NCI-H460 (cell line): ENCODE measurements at places on chromosomes 12 and 14.

DNA sequence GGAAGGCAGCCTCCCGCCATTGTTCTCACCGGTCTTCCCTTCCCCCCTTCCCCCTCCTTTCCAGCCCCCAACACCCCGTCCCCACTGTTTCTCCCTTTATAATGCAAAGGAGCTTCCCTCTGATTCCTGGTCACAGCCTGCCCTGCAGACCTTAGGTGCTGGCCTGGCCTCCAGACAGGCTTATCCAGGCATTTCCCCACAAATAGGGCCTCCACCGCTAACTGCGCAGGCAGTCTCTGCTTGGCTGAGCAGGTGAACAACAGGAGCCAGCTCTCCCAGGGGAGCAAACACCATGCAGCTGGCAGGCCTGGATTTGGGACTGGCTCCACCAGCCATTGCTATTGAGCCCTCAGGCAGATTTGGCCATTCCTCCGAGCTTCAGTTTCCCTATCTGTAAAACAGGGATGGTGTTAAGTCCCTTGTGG lies 46.0 kb downstream of the SMIM41 start:
- DNase-seq, result no peak

GRCh38 chr12:100043631-100044030 lies 58.9 kb upstream of the ANKS1B start:
- no peak for DNase-seq

DNA sequence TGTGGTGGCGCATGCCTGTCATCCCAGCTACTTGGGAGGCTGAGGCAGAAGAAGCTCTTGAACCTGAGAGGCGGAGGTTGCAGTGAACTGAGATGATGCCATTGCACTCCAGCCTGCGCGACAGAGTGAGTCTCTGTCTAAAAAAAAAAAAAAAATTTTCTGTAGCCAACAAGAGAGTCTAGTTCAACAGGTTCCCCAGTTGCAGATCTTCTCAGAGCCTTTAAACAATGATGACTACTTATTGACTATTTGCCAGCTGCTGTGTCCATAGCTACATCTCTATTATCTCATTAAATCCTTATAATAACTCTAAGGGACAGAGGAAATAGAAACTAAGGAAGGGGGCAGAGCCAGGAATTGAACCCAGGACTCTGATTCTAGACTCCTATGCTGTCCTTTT lies 15.2 kb upstream of the MYL2 start:
- no peak for DNase-seq

GRCh38 chr12:121581686-121582429 lies 1.0 kb upstream of the KDM2B start:
- no peak for DNase-seq

- no peak for DNase-seq
Observed at GRCh38 chr12:86621957-86622356, 365.8 kb upstream of the MGAT4C start.

DNA sequence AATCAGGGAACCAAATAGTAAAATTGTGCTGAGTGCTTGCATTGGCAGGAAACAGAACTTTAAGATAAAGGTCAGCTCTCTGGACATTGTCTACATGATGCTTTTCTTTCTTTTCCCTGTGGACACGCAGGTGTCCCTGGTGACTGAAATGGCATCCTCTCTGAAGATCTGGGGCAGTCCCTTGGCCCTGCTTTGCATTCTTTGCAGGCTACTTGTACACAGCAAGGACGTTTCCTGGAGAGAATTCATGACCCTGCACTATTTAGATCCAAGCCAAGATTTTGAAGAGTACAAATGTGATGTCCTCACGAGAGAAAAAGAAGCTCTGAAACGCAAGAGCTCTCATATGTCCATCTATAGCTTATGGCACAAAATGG lies 11.3 kb upstream of the EDDM3A start:
- no peak for DNase-seq

- no peak for DNase-seq
Observed at GRCh38 chr12:94271351-94271750, 123.0 kb downstream of the PLXNC1 start.

DNA sequence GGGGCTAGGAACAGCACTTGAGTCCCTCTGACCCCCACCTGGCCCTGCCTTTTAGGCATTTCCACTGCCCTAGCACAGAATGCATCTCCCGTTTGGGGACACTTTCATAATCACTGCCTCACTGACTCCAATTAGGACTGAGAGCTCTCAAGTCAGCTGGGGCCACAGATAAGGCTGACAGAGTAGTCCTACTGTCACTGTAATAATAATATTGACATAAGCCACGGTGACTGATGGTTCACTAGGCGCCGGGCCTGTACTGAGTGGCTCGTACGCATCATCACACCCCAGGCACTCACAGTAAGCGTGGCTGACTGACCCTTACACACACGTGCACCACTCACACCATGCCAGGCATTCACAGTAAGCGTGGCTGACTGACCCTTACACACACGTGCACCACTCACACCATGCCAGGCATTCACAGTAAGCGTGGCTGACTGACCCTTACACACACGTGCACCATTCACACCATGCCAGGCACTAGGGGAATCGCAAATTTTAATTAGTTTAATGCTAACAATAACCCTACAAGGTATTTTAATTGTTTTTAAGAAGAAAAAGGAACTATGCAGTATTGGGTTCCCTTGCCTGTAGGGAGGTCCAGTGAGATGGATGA lies 87.7 kb downstream of the CHGA start:
- DNase-seq, result no peak

- DNase-seq, result no peak
Observed at GRCh38 chr12:57554897-57555296, 5.1 kb downstream of the KIF5A start.

DNA sequence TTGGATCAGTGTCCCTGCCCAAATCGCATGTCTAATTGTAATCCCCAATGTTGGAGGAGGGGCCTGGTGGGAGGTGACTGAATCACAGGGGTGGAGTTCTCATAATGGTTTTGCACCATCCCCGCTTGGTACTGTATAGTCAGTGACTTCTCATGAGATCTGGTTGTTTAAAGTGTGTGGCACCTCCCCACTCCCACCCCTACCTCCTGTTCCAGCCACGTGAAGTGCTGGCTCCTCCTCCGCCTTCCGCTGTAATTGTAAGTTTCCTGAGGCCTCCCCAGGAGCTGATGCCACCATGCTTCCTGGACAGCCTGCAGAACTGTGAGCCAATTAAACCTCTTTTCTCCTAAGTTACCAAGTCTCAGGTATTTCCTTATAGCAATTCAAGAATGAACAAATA lies 67.2 kb downstream of the FERMT2 start:
- no peak for DNase-seq

- no peak for DNase-seq
Observed at GRCh38 chr12:64652346-64652745, 42.1 kb downstream of the RASSF3 start.

DNA sequence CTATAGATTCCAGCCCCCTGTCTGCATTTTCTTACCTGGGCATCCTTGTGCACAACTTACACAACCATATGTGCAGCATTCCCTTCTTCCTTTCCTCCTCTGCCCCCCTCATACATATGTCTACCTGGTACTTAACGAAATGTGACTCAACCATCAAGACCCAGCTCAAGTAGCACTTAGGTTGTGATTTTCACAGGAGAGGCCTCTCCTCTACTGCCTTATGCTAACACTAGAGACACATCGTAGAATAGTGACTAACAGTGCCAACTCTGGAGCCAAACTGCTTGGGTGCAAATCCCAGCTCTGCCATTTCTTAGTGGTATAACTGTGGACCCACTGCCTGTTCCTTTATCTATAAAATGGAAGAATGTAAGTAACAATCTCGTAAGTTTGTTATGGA lies 24.1 kb upstream of the PLEKHA5 start:
- DNase-seq, result no peak

DNA sequence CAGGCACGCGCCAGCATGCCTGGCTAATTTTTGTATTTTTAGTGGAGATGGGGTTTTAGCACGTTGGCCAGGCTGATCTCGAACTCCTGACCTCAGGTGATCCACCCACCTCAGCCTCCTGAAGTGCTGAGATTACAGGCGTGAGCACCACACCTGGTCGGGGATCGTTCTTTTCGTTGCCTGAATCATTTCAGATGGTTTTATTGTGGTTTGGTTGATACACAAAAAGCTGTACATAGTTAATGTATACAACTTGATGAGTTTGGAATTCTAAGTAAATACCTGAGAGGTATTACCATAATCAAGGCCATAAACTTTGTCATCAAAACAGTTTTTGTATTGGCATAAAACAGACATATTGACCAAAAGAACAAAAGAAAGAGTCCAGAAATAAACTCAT lies 63.3 kb downstream of the RIC8B start:
- DNase-seq, result no peak

- no peak for DNase-seq
Observed at GRCh38 chr12:85147331-85147730, 111.2 kb downstream of the LRRIQ1 start.

DNA sequence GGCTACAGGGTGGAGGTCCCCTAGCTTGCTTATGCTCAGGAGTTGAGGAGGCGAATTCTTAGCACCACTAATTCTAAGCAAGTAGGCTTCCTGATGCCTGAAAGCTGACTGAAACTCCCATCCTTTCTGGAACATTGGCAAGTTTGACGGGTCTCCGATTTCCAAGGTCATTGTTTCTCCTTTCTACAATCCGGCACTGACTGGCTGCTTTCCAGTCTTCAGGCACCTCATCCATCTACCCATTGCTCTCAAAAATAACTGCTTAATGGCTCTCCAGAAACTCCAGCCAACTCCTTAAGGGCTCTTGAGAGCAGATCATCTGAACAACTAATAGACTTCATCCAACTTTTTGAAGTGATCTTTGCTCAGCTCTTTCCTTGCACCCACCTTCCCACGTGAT lies 13.3 kb downstream of the REM2 start:
- DNase-seq, result no peak

GRCh38 chr12:90010089-90010488 lies 301.5 kb upstream of the ATP2B1 start:
- no peak for DNase-seq

GRCh38 chr12:83985084-83985483 lies 927.5 kb downstream of the SLC6A15 start:
- no peak for DNase-seq

DNA sequence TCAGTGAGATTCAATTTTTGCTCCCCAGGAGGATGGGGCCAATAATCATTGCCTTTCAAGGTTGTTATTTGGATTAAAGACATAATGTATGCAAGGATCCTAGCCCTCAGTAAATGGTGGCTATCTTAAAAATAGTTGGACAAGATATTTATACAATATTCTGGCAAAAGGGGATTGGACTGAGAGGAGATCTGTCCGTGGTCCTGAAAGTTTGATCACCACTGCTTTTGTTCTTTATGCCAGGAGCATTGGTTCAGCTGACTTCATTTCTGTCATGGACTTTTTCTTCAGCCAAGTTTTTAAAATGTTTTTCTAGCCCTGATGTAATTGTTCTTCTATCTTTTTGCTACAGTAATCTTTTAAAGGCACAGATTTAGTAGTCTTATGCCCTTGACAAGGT lies 70.2 kb upstream of the TCL1A start:
- peak; percentile 29 for DNase-seq

DNA sequence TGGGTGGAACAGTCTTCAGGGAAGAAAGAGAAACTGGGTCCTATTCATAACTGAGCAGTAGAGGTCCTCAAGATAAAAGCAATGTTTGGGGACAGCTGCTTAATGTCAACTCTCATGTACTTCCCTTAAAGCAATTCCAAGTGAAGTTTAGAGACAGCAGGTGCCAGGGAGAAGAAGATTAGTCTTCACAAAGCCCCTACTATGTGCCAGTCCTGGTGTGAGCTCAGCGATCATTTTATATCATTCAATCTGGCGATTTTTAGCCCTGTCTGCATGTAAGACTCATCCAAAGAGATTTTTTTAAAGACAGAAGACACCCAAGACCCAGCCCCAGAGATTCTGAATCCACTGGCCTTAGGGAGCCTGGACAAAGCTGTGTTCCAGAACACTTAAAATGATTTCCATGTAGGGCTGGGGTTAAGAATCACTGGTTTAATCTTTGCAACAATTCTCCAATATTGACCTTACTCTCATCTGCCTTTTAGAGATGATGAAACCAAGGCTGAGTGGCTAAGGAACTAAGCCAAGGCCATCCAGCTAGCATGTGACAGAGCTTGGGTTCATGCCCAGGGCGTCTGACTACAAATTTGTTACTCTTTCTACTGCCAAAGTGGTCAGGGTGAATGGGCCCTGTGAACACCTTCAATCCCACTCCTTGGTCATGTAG lies 404.5 kb upstream of the TBX3 start:
- DNase-seq, result no peak

DNA sequence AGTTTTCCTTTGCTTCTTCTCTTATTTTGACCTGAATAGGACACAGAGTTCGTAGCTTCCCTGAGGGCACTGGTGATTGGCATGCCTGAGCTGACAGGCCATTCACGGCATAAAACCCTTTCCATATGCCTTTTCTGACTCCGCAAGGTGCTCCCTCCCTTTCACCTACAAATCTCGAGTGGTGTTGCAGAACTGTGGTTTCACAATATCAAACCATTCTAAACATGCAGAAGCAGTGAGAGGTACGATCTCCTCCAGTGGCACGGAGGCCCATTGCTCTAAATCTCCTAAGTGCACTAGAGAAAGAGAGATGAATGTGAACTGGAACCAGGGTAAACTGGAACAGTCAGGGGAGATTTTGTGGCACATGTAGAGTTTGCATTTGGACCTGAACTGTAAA lies 23.9 kb downstream of the CLSTN3 start:
- DNase-seq, result no peak

DNA sequence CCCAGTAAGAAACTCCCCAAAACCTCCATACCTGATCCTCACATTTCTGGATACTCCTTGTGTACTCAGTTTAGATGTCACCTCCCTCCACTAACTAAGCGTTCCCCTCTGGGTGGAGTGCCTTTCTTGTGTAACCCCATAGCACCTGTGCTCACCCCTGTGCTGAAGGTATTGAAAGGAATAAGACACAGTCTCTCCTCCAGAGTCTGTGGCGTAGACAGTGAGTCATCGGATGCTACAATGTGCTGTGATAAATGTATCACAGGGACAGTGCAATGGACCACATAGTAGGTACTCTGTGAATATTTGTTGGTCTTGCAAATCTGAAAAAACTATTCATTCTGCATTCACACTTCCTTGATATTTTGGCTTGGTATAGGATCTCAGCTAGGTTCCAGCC lies 30.8 kb downstream of the TSPAN9 start:
- no peak for DNase-seq

DNA sequence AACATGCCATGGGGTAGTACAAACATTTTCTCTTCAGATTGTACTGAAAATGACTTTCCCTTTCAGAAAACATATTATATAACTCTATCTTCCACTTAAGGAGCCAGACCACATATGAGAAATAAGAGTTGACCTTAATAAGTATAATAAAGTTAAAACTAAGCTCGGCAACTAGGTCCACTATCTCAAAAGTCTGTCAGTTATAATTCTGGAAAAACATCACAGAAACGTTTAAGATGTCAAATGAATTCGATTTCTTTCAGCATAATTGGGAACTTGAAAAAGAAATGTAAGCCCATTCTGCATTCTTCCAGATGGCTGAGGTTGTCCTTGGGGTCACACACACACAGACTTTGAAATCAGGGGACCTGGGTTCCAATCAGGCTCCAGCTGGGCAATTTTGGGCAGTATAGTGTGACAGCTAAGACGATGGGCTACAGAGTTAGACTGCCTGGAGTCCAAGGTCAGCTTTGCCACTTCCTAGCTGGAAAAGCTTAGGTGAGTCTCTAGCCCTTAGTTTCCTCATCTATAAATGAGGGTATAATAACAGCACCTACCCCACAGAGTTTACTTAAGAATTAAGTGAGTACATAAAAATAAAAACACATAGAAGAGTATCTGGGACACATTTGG lies 75.6 kb downstream of the PPP2R5E start:
- no peak for DNase-seq
